Retina (tissue), 1 donor: ENCODE measurements at places on chromosomes 4 and X.

GRCh38 chr4:17188547-17189400 lies 290.3 kb upstream of the LDB2 start:
- no peak for DNase-seq

DNA sequence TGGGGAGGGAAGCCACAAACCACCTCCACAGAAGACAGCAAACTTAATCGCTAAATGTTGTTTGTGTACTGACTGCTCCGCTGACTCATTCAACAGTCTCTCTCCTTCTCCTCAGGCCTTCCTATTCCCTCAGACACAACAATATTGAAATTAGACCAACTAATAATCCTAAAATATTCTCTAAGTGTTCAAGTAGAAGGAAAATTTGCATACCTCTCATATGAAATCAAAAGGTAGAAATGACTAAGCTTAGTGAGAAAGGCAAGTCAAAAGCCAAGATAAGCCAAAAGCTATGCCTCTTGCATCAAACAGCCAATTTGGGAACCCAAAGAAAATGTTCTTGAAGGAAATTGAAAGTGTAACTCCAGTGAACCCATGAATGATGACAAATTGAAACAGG lies 75.7 kb upstream of the ARHGAP24 start:
- no peak for DNase-seq

DNA sequence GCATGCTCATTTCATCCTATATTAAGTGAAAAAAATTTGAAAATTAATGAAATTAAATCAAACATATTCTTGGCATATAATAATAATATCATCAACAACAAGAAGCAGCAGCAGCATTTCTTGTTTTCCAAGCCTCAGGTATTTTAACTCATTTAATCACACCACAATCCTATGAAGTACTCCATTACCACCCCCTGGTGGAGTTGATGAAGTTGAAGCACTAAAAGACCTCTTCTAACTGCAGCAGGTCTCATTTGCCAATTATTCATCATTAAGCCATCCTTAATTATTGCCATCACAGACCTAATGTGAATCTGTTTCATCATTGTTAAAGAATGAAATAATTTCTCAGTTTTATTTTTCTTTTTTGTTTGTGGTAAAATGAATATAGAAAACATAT lies 801.4 kb upstream of the GRID2 start:
- no peak for DNase-seq

- peak; percentile 34 for DNase-seq
Observed at GRCh38 chrX:40273356-40274050, 175.7 kb upstream of the BCOR start.

GRCh38 chr4:15242021-15242420 lies 185.8 kb upstream of the C1QTNF7 start:
- DNase-seq = no peak

DNA sequence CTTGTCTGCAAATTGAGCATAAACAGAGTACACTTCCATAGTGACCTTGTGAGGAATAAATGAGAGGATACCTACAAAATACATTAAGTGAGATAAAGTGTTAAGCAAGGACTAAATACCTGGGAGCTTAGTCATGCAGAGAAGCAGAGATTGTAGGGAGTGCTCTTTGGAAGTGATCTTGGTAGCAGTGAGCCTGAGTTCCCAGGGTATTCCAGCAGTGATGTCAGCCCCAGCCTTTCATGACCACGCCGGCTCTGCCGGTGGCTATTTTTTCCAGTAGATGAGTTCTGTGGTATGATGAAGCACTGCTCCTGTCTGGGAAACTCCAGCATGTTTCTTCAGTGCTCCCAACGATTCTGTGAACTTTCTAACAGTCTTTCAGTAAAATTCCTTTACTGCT lies 391.5 kb upstream of the IGFBP7 start:
- DNase-seq = peak; percentile 65

DNA sequence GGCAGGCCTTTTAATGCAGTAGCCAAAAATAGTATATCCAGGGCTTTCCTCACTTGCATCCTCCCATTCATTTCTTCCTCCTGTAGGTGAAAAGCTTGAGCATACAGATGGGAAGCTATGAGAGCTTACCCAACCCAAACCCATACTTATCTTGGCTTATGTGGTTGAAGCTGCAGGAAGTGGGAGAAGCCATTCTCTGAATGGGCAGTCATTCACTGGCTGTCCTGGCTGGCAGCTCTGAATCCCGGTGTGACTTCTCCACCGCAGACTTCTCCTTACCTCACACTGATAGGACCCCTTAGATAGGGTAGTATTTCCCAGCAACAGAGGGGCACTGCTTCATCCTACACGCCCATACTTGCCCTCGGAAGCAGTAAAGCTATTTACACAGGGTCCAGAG lies 125.4 kb downstream of the AMMECR1 start:
- DNase-seq = no peak

DNA sequence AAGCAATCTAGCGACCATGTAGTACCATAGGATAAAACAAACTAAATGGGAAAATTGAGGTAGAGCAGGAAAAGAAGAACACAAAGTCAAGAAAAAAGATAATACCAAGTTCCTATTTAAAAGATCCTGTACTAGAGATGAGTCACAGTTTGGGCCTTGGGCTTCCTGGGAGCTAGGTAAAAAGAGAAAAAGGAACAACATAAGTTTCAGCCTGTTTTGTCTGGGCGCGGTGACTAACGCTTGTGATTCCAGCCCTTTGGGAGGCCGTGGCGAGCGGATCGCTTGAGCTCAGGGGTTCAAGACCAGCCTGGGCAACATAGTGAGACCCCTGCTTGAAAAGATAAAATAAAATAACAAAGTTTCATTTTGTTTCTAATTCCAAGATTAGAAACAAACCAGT lies 14.0 kb upstream of the TMEM156 start:
- no peak for DNase-seq
